ENCODE measurements at places on chromosomes 12 and 14. TPM values are rescaled to one million over a fixed set of nuclear protein-coding genes. Genes with fewer than 3 reads are reported as not detected.

KLRB1 gene
- 0.30 TPM for total RNA-seq

SLC17A8 gene
- not detected for total RNA-seq

OAS2 gene
- 8.4 TPM for total RNA-seq

DNAI7 gene
- not detected for total RNA-seq

DBX2 gene
- total RNA-seq, result not detected

CNOT2 gene
- total RNA-seq, result 46.3 TPM

PMCH gene
- total RNA-seq, result not detected

LRFN5 gene
- total RNA-seq, result 1.3 TPM

FGD6 gene
- 2.9 TPM for total RNA-seq

KIF5A gene
- total RNA-seq, result not detected

DNAH10 gene
- 0.84 TPM for total RNA-seq

- H3K4me3 ChIP-seq, result no peak overlapping the region
- no peaks in the 10 kb centered on the region for H3K36me3 ChIP-seq
- H3K4me1 ChIP-seq, result no peaks in the 10 kb centered on the region
Observed at GRCh38 chr12:24705216-24705615, 243.7 kb downstream of the BCAT1 start.

DNA sequence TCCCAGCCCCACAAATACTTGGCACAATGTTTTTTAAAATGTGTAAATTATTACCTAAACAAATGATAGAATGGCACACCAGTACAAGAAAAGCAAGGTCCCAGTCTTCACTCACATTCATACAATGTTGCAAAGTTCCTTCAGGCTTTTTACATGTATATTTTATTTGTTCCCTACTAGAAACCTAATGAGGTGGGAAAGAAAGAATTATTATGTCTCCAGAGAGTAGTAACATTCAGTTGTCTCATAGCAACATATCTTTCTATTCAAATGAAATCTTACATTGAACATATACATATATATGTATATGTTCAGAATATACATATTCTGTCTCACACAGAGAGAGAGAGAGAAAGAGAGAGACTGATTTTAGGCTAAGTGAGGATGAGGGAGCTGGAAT lies 85.2 kb downstream of the PLCZ1 start:
- H3K36me3 ChIP-seq, result no peaks in the 10 kb centered on the region
- no peak overlapping the region for H3K27ac ChIP-seq
- no peak overlapping the region for H3K4me3 ChIP-seq
- no peak for DNase-seq

GRCh38 chr14:90132821-90133570 lies 71.2 kb downstream of the KCNK13 start:
- H3K4me1 ChIP-seq, result no peaks in the 10 kb centered on the region
- H3K36me3 ChIP-seq, result no peaks in the 10 kb centered on the region
- no peaks in the 10 kb centered on the region for H3K27me3 ChIP-seq
- no peak for DNase-seq
- H3K4me3 ChIP-seq, result no peak overlapping the region

- H3K4me3 ChIP-seq, result no peak overlapping the region
- peaks cover 24% of the 10 kb centered on the region for H3K4me1 ChIP-seq
Observed at GRCh38 chr12:50102131-50102531, 1.7 kb upstream of the GPD1 start.

DNA sequence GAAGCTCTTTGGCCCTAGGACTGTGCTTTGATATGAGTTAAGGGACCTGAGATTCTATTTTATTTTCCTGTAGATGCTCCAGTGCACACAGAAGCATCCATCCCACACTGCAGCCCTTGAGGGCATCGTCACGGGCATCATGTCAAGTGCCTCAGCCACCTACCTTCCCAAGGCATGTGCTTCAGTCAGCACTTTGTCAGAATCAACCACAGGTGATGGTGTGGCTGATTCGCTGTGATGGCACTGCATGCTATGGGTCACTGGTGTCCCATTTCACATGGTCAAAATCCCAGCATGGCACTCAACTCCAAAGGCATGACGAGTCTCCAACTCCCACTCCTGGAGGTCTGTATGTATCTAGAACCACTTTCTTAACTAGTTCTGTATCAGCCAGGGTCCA lies 100.8 kb downstream of the AACS start:
- DNase-seq, result no peak
- H3K36me3 ChIP-seq, result no peaks in the 10 kb centered on the region
- H3K4me3 ChIP-seq, result no peak overlapping the region
- H3K27me3 ChIP-seq, result peaks cover 2% of the 10 kb centered on the region
- no peaks in the 10 kb centered on the region for H3K4me1 ChIP-seq
- no peak overlapping the region for H3K27ac ChIP-seq

DNA sequence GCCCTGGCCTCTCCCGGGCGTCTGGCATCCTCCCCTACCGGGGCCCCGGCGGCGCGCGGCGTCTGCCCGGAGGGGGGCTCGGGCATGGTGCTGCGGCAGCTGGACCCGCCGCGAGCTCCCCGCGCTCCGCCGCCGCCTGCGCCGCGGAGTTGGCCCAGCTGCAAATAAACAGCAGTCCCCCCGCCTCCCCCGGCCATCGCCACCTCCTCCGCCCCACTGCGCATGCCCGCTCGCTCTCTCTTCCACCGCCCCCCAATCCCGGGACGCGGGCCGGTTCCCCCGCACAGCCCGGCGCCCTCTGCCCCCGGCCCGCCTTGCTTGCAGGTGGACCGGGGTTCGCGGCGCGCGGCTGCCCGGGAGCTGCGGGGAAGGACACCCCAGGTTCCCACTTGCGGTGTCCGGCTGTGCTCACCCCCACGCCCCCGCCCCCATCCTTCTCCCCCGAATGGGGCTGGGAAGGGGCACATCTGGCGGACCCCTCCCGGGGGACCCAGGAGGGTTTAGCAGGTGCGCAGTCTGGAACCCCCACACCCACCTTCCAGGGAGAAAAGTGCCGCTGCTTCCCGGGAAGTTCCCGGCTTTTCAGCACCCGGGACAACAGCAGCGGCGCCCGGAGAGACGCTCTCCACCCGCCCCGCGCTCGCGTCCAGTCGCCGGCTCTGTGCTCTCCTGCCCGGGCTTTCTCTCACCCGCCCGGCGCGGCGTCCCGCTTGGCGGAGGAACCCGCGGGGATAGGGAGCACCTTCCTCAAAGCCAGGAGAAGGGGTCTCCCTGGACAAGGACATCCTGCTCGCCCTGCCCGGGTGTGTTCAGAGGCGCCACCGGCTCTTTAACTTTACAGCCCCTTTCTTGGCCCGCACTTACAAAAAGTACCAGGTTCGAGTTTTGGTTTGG lies at the start of gene TMTC1:
Gene TMTC1 (minus strand): TSS at position 170 of the 894 bp plus-strand sequence. CDS start 191 bp downstream, outside the sequence.
- no peaks in the 10 kb centered on the region for H3K36me3 ChIP-seq
- DNase-seq, result peak; percentile 91
- H3K27me3 ChIP-seq, result no peaks in the 10 kb centered on the region
- peak within 1 kb of the TSS; percentile 93 for H3K27ac ChIP-seq
- H3K4me1 ChIP-seq, result peaks cover 28% of the 10 kb centered on the region
- peak within 1 kb of the TSS; percentile 75 for H3K4me3 ChIP-seq

- no peak overlapping the region for H3K4me3 ChIP-seq
- no peaks in the 10 kb centered on the region for H3K4me1 ChIP-seq
- H3K36me3 ChIP-seq, result no peaks in the 10 kb centered on the region
- H3K27ac ChIP-seq, result no peak overlapping the region
Observed at GRCh38 chr14:53528185-53528671, 375.1 kb upstream of the DDHD1 start.

DNA sequence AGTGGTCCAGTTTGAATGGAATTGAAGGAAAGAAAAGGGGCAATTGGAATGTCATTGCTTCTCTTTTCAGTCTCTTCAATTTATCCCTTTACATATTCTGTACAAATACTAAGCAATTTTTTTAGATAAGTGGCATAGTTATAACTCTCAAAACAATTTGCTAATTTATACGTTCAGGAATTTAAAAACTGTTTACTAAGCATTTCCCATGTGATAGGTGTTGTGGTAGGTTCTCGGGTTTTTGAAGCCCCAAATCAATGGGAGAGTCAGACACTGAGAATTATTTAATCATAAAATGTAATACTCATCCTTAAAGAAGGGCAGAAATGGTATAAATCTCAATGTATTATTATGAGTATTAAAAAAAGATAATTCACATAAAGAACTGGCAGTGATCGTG lies 197.1 kb downstream of the CNTN1 start:
- no peaks in the 10 kb centered on the region for H3K27me3 ChIP-seq
- no peaks in the 10 kb centered on the region for H3K4me1 ChIP-seq
- DNase-seq, result no peak

GRCh38 chr12:131346555-131347344 lies 364.1 kb upstream of the SFSWAP start:
- DNase-seq, result no peak
- H3K4me1 ChIP-seq, result no peaks in the 10 kb centered on the region
- H3K4me3 ChIP-seq, result no peak overlapping the region

- no peak for DNase-seq
- no peaks in the 10 kb centered on the region for H3K4me1 ChIP-seq
- H3K27ac ChIP-seq, result no peak overlapping the region
- H3K4me3 ChIP-seq, result no peak overlapping the region
Observed at GRCh38 chr14:65934070-65934435, 521.5 kb downstream of the FUT8 start.

DNA sequence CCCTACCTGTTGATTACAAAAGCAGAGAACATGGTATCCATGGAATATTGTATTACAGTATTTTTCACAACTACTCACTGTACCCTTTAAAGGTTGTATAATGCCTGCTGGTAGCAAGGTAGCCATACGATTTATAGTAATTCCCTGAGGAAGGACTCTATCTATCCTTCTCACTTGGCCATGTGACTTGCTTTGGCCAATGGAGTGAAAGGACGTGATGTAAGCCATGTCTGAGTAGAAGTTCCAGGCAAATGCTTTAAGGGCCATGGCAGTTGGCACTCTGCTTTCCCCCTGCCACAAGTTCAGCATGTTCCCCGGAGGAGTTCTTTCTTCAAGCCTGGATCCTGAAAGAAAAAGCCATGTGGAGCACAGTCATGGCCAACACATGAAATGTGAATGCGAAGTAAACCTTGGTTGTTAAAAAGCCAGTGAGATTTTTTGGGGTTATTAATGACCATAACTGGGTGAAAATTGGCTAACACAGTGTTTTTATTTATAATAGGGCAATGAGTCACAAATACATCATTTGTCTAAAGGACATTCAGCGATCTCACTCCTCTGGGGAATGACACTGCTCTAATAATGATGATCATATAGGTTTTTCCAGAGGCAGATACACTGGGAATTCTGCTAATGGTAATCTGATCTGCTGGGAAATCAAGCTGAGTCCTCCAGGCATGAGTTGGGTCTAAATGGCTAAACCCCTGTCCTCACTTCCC lies 67.4 kb upstream of the SLC38A2 start:
- no peaks in the 10 kb centered on the region for H3K27me3 ChIP-seq
- H3K27ac ChIP-seq, result no peak overlapping the region
- H3K4me3 ChIP-seq, result no peak overlapping the region

GRCh38 chr12:728781-729180 lies 23.6 kb upstream of the WNK1 start:
- H3K4me3 ChIP-seq, result no peak overlapping the region
- H3K27me3 ChIP-seq, result no peaks in the 10 kb centered on the region
- H3K36me3 ChIP-seq, result no peaks in the 10 kb centered on the region
- no peak for DNase-seq
- no peak overlapping the region for H3K27ac ChIP-seq

DNA sequence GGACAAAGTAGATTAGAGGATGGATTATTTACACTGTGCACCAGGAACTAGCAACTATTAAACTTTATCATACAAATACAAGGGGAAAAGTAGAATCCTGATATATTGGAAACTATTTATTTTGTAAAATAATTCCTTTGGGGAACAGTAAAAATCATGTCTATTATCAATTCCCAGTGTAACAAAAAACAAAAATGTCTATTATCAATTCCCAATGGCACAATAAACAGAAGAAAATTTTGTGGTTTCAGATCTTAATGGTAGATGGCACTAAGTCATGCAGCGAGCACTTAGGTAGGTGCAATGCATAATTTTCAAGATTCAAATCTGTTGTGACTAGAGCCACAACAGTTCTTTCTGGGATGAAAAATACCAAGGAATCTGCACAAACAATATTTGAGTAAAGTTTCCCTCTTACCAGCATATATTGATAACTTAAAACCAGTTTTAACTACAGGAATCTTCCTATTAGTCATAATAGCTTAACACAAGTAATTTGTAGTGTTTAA lies 13.7 kb downstream of the CFL2 start:
- no peaks in the 10 kb centered on the region for H3K27me3 ChIP-seq
- H3K27ac ChIP-seq, result peak overlapping the region; percentile 80
- peaks cover 23% of the 10 kb centered on the region for H3K4me1 ChIP-seq
- no peak for DNase-seq
- no peaks in the 10 kb centered on the region for H3K36me3 ChIP-seq

- H3K36me3 ChIP-seq, result no peaks in the 10 kb centered on the region
- no peak overlapping the region for H3K27ac ChIP-seq
- DNase-seq, result no peak
- no peak overlapping the region for H3K4me3 ChIP-seq
Observed at GRCh38 chr12:60847281-60847680, 1251.5 kb downstream of the SLC16A7 start.

DNA sequence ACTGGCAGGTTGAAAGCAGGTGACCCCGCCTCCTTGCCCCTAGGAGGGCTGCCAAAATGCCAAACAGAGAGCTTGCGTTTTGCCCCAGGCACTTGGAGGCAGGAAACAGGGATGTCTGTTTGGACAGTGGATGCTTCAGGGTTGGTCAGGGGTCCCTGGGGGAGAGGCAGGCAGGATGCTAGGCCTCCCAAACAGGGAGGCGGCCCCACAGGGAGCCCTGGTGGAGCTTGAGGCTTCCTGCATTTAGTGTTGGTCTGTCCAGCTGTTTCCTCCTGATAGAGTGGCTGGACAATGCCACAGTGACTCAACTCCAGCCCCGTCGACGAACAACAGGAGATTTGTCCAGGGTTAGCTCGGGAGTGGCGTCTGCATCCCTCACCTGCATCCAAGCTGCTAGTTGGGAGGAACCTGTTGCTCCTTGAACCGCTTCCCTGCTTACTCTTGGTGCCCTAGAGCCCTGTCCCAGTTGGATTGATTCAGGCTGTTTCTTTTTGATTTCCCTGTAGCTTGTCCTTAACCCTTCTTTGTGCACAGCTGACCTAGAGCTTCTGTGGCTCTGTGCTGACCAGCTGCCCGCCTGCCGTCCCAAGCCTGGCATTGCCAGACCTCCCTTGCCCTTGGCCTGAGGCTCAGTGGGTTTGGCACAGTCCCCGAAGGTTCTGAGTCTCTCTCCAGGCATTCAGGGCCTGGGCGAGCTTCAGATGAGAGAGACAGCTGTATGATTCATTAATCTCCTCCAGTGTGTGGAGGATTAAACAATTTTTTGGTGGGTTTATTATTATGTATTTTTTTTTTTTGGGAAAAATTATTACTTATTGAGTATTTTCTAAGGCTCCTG lies 45.9 kb downstream of the TSPAN9 start:
- peak overlapping the region; percentile 64 for H3K27ac ChIP-seq
- H3K27me3 ChIP-seq, result no peaks in the 10 kb centered on the region
- peak; percentile 87 for DNase-seq
- no peaks in the 10 kb centered on the region for H3K36me3 ChIP-seq
